Caco-2 (cell line): ENCODE measurements at places on chromosomes 16 and 17. TPM values are rescaled to one million over a fixed set of nuclear protein-coding genes. Genes with fewer than 3 reads are reported as not detected.

GRCh38 chr17:76421044-76421407, 31.9 kb downstream of the UBE2O start:
- H3K27me3 ChIP-seq = no peaks in the 10 kb centered on the region
- H3K4me3 ChIP-seq = no peak overlapping the region
- DNase-seq = no peak
- no peak overlapping the region for H3K27ac ChIP-seq
- peaks cover 1% of the 10 kb centered on the region; the same call in 1 of the 2 replicates for H3K36me3 ChIP-seq

- DNase-seq = no peak
- no peak within 1 kb of the TSS for H3K27ac ChIP-seq
- peaks cover under 1% of the 10 kb centered on the region; the same call in 1 of the 2 replicates for H3K4me1 ChIP-seq
- no peaks in the 10 kb centered on the region for H3K27me3 ChIP-seq
- no peak within 1 kb of the TSS for H3K4me3 ChIP-seq
Observed at GRCh38 chr16:30382111-30382881, at the start of gene SEPTIN1. TSS of gene SEPTIN1 (minus strand) at chr16:30382561. CDS start at chr16:30382542, 19 bp downstream.

GOSR1 gene
- 78.3 and 86.5 TPM in 2 replicates for total RNA-seq

DNA sequence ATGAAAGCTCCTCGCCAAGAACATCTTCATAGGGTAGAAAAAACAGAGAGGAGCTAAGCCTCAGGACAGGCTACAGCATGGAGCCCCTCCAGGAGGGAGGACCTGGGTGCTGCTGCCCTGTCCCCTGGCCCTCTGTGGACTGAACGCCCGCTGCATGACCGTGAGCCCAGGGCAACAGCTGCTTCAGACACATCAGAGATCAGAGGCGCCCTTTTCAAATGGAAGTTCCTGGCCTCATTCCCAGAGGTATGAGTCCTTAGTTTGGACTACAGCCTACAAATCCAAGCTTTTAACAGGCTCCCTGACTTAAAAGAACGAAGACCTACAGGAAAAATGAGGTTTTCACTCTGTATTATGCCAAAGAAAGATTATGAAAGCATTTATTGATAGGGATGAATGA, 48.5 kb downstream of the ZNF18 start:
- no peak overlapping the region for H3K27ac ChIP-seq
- DNase-seq = no peak
- H3K36me3 ChIP-seq = no peaks in the 10 kb centered on the region

GRCh38 chr16:50246299-50247122, 19.8 kb upstream of the ADCY7 start:
- no peaks in the 10 kb centered on the region for H3K27me3 ChIP-seq
- H3K36me3 ChIP-seq = no peaks in the 10 kb centered on the region; the same call in 1 of the 2 replicates
- H3K4me1 ChIP-seq = peaks cover 14% of the 10 kb centered on the region
- DNase-seq = peak; percentile 59

- no peaks in the 10 kb centered on the region for H3K27me3 ChIP-seq
- H3K4me1 ChIP-seq = no peaks in the 10 kb centered on the region
Observed at GRCh38 chr17:69418535-69418934, 4.0 kb downstream of the MAP2K6 start.

KRT39 gene
- total RNA-seq = not detected in 2 replicates

MYH11 gene
- 0.19 TPM in 1 of 2 replicates, not detected in the other for total RNA-seq

GRCh38 chr17:4233668-4234258, 30.0 kb downstream of the ANKFY1 start:
- no peaks in the 10 kb centered on the region for H3K36me3 ChIP-seq
- H3K4me1 ChIP-seq = peaks cover 6% of the 10 kb centered on the region
- H3K27ac ChIP-seq = no peak overlapping the region
- H3K27me3 ChIP-seq = no peaks in the 10 kb centered on the region
- no peak overlapping the region for H3K4me3 ChIP-seq
- DNase-seq = no peak

BIRC5 gene
- total RNA-seq = 82.0 and 88.8 TPM in 2 replicates
